LoVo (cell line): ENCODE measurements at places on chromosomes 16 and 17.

DNA sequence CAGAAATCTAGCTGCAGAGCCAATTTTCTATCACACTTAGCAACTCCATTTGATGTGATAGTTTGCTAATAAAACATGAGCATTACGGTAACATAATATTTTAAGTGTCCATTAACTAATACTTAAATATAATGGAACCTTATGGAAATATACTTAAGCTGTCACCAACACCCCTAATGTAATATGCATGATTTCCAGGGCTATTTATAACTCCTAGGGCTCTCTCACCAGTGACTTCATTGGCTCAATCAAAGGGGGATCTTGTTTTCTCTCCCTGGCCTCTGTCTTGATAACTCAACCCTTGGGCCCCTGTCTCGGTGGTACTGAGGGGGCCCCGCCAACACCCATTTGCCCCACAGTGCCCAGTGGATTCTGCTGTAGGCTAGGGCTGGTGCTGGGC lies 170.4 kb downstream of the SALL1 start:
- no peak for DNase-seq

DNA sequence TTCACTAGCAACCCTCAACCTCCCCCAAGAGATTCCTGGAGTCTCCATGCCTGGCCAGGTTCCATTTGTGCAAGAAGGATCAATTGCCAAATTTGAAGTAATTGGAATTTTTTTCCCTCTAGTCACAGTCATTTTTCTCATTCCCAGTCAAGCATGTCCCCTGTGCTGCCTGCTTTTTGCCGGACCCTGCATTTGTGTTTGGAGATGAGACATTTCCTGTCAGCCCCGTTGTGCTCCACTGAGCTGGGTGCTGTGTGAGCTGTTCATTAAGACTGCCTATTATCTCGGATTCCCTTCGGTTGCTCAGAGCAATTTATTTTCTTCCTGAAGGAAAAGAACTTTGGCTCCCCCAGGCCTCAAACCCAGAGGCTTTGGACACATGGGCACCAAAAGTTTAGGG lies 201.0 kb upstream of the NLRP1 start:
- no peak for DNase-seq

DNA sequence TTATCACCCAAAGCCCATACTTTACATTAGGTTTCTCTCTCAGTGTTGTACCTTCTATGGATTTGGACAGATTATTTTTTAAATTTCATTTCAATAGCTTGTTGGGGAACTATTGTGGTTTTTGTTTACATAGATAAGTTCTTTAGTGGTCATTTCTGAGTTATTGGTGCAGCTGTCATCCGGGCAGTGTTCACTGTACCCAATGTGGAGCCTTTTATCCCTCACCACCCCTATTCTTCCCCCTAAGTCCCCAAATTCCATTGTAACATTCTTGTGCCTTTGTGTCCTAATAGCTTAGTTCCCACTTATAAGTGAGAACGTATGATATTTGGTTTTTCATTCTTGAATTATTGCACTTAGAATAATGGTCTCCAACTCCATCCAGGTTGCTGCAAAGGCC lies 57.5 kb downstream of the SLFN11 start:
- no peak for DNase-seq

GRCh38 chr17:77526259-77526711 lies 385.5 kb downstream of the SEC14L1 start:
- DNase-seq = no peak

DNA sequence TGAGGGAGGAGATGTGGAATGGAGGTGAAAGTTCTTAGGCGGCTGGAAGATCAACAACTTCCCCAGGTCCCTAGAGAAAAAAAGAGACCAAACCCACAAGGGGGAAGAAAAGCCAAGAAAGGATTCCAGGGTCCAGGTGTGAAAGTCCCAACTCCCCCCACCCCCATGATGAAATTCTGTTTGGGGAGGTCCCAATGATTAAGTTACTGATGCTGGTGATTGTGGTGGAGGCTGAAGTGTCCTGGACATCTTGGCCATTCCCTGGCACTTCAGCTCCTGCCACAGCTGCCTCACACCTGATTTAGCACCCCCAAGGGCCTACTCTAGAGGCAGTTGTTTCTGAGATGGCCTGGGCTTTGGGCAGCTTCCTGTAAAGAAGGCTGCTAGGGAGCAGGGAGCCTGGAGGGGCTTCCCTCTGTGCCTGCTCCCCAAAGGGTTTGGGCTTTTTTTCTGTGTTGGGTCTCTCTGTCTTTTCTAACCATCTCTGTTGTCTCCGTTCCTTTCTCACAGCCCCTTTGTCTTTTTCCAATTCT lies 13.1 kb downstream of the HOXB4 start:
- DNase-seq = no peak

- no peak for DNase-seq
Observed at GRCh38 chr17:21388066-21388465, 11.9 kb downstream of the KCNJ12 start.

- no peak for DNase-seq
Observed at GRCh38 chr16:82936941-82937551, 310.3 kb downstream of the CDH13 start.

GRCh38 chr16:55682086-55682485 lies 26.3 kb downstream of the SLC6A2 start:
- no peak for DNase-seq

- no peak for DNase-seq
Observed at GRCh38 chr16:75218256-75219076, at the start of gene CTRB1. CTRB1 (plus strand) TSS chr16:75218988; CDS start chr16:75219008, 20 bp downstream.

DNA sequence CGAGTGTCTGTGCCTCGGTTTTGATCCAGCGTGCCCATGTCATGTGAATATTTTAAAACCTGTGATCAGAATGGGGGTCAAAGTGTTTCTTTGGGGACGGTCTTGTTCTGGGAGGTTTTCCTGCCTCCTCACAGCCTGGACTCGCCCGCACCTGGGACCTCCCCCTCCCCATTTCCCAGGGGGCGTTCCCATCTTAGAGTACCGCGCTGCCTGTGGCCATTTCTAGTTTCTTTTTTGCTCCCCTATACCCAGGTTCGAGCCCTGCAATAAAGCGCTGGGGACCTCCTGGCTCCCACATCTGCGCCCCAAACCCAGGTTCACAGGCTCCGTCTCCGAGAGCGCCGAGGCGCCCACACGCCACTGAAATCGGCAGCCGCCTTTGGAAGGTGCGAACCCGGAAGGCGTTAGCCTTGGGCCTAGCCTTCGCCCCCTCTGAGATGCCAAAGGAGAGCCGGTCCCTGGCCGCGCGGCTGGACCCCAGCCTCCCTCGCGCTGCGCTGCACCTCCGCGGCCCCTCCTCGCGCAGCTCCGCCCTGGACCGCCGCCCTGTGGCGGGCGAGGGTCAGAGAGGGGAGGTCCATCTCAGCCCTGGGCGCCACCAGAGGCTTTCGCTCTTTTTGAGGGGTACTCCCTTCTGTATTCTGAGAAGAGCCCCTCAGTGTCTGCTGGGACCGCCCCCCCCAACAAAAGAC lies 1.7 kb downstream of the KCNJ12 start:
- DNase-seq = no peak

DNA sequence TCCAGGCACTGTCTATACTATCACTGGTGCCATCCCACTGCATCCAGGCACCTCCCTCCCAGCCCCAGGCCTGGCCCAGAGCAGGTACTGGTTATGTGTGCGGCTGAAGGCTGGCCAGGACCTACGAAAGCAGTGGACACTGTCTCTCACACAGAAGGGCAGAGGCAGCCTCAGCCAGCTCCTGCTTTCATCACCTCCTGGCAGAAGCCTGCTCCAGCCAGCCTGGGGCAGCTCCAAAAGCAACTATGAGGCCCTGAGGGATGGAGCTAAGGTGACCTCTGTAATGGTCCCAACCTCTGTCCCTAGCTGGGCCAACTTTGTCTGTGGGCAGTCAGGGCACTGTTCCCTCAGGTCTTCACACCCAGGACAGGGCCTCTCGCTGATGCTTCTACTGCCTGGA lies 18.8 kb downstream of the HSD11B2 start:
- no peak for DNase-seq

DNA sequence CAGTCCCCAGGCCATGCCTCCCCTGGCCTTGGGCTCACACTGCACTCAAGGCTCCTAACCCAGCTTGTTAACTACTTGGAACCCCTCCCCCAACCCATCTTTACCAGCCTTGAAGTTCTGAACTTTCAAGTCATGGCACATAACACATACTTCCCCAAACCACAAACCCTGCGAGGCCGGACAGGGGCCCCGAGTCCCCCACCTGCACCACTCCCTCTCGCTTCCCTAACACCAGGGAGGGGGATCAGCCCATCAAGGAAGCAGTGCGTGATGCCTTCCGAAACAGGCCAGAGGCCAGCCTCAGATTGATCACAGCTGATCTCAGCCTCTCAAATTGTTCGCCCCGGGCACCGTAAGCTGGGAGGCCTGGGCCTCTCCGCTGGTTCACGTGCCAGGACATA lies 3.0 kb upstream of the NLRC3 start:
- DNase-seq = no peak

GRCh38 chr17:56913000-56913311 lies 893 bp downstream of the TRIM25 start:
- no peak for DNase-seq

GRCh38 chr16:6926341-6926740 lies 406.3 kb upstream of the RBFOX1 start:
- DNase-seq = no peak

- no peak for DNase-seq
Observed at GRCh38 chr16:11833951-11834695, 17.2 kb downstream of the RSL1D1 start.

- peak; percentile 10 for DNase-seq
Observed at GRCh38 chr16:74029115-74029792, 267.4 kb upstream of the PSMD7 start.

GRCh38 chr16:88790312-88791211 lies 5.5 kb upstream of the PIEZO1 start:
- no peak for DNase-seq

DNA sequence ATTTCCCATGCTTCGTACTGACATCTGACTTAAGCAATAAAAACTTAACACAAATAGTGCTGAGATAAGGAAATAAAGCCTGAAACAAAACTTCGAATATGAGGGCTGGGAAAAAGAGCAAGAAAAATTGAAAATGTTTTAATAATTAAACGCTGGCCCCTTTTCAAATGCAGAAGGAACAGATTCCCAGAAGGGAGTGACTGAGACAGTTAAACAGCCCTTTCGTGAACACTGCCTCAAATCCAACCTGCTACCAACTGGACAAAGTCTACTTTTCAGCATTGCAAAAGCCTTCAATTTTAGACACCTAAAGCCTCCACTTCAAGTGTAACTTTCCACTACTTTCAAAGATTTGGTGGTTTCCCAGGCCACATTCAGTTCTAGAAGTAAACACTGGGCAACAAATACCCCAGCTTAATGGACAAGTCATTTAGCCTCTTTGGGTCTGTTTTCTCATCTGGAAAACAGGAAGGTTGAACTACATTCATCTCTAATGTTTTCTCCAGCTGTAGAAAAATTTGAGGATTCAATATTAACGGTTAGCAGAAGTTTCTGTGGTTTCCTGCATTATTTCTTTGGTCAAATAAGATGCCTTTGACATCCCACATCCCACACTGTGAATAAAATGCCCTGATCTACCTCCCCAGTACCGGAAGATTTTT lies 11.8 kb downstream of the RFFL start:
- no peak for DNase-seq

DNA sequence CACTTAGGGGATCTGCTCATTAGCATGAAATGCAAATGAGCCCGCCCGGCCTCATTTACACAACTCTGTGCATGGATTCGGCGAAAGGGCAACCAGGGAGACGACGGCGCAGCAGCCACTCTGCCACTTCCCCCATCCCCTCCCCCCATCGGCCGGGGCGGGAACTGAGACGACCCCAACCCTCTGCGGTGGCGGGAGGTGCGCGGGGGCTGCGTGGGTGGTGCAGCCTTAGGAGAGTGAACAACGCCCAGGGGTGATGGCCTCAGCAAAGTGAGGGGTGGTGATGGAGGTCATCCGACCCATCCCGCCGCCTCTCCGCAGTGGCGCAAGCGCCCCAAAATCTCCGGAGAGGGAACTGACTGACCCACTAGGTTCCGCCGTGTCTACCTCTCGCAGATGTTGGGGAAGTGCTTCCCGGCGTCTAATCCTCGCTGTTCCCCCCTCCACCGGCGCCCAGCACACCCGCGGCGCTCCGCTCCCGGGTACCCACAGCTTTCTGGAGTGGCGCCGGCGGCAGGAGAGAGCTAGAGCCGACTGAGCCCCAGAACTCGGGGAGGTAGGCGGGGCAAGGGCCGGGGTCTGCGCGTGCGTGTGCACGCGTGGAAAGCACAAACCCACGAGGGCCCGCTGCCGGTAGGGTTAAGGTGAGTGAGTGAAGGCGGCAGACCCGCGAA lies 1.4 kb upstream of the CACNA1G start:
- DNase-seq = no peak

GRCh38 chr17:81385320-81386111 lies 9.7 kb upstream of the BAHCC1 start:
- no peak for DNase-seq

GRCh38 chr17:27417596-27418365 lies 38.5 kb upstream of the KSR1 start:
- DNase-seq = no peak

GRCh38 chr17:7043182-7043496 lies 753 bp downstream of the SLC16A11 start:
- DNase-seq = no peak

DNA sequence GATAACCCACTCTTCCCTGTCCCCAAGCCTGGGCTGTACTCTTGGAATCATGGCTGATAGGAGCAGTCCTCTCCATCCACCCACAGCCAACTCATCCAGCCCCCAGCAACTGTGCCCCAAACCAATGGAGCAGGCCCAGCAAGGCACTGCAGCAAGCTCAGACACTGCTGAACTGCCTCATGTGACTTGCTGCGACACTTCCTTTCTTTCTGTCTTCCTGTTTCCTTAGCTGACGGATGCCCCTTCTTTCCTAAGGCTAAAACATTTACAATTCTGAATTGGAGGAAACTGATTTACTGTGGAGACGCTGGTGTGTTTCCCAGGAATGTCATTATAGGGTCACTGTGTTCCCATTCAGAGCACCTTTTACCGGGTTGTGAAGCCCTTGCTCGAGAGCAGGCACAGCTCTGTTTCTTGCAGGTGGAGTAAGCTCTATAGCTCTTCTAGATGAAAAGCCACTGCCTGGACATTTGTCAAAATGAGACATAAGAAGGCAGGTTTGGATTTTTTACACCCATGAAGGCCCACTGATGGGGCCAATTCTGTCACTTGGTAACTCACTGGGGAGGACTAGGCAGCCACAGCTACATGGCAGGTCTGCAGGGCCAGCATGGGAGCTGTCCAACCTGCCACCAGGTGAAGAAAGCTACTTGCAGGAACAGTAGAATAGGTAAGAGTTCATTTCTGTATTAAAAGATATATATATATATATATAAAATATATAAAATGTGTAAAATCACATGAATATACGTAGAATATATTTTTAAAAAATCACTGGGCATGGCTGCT lies 27.4 kb downstream of the TMEM11 start:
- DNase-seq = no peak
